ENCODE measurements at places on chromosomes 5 and 9.

GRCh38 chr9:116589392-116590354, 97.4 kb upstream of the TRIM32 start:
- peak; percentile 23 for DNase-seq

DNA sequence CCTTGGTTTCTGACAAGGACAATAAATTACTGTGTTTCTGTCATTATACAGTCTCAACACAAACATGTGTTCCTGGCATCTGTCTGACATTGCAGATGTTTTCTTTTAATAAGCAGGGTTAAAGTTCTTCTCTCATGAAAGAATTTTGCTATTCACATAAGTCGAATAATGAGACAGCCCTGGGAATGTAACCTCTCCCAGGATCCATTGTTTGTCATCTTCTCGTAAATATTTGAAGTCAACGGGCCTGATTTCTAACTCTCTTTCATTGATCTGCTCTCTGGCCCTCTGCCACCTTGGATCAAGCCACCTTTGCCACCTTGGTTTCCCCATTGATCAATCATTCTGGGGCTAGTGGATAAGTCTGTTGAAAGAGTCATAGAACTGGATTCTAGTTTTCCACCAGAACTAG, 12.9 kb upstream of the CAST start:
- no peak for DNase-seq

GRCh38 chr9:111597852-111598732, 1.4 kb downstream of the PTGR1 start:
- peak; percentile 66 for DNase-seq

GRCh38 chr5:116451066-116451465, 123.6 kb downstream of the SEMA6A start:
- no peak for DNase-seq

- DNase-seq, result no peak
Measured at GRCh38 chr9:133463234-133463863, 3.6 kb downstream of the CACFD1 start.

- DNase-seq, result no peak
Measured at GRCh38 chr5:67200809-67201562, 4.4 kb upstream of the CD180 start.

Data from SK-N-DZ (cell line).